ENCODE measurements at places on chromosomes 3 and 15. TPM values are rescaled to one million over a fixed set of nuclear protein-coding genes. Genes with fewer than 3 reads are reported as not detected.
A peak's percentile ranks its signal among the peaks of the same experiment; 100 is the strongest.

DNA sequence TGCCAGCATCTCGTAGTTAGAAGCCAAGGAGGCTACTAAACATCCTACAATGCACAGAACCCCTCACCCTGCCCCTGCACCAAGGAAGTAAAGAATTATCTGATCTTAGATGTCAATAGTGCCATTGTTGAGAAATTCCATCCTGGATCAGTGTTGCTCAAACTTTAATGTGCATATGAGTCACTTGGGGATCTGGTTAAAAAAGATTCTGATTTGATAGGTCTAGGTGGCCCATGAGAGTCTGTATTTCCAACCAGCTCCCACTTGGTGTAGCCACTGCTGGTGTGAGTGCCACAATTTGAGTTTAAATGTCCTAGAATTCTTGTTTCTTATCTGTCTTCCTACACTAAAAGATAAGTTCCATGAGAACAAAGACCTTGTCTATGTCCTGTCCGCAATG lies 43.7 kb downstream of the TMEM45A start:
- no peak overlapping the region for H3K4me3 ChIP-seq
- no peaks in the 10 kb centered on the region for H3K27me3 ChIP-seq
- DNase-seq, result peak; percentile 42
- peaks cover 45% of the 10 kb centered on the region for H3K4me1 ChIP-seq
- no peak overlapping the region for H3K27ac ChIP-seq

Gene GOLGA6L22
- polyA plus RNA-seq, result not detected

- peaks cover 8% of the 10 kb centered on the region for H3K36me3 ChIP-seq
- no peak for DNase-seq
- H3K4me3 ChIP-seq, result no peak overlapping the region
- no peaks in the 10 kb centered on the region for H3K27me3 ChIP-seq
- H3K4me1 ChIP-seq, result no peaks in the 10 kb centered on the region
- H3K27ac ChIP-seq, result no peak overlapping the region
Measured at GRCh38 chr3:123491966-123492587, 43.2 kb upstream of the ADCY5 start.

GRCh38 chr3:190366133-190366532 lies 21.8 kb upstream of the CLDN16 start:
- H3K4me1 ChIP-seq, result no peaks in the 10 kb centered on the region
- no peak overlapping the region for H3K4me3 ChIP-seq
- peak; percentile 46 for DNase-seq
- H3K27ac ChIP-seq, result no peak overlapping the region
- H3K36me3 ChIP-seq, result no peaks in the 10 kb centered on the region

GRCh38 chr15:45666119-45666875 lies 31.5 kb downstream of the SQOR start:
- no peaks in the 10 kb centered on the region for H3K27me3 ChIP-seq
- no peak for DNase-seq
- H3K4me1 ChIP-seq, result peaks cover 6% of the 10 kb centered on the region
- H3K4me3 ChIP-seq, result no peak overlapping the region
- H3K36me3 ChIP-seq, result no peaks in the 10 kb centered on the region

- peaks cover 27% of the 10 kb centered on the region for H3K4me1 ChIP-seq
- H3K27ac ChIP-seq, result peak overlapping the region; percentile 90
- H3K36me3 ChIP-seq, result no peaks in the 10 kb centered on the region
- DNase-seq, result peak; percentile 8
- H3K27me3 ChIP-seq, result no peaks in the 10 kb centered on the region
Measured at GRCh38 chr15:49832511-49832910, 211.7 kb downstream of the DTWD1 start.
